ENCODE measurements at places on chromosomes 3 and 15. TPM values are rescaled to one million over a fixed set of nuclear protein-coding genes. Genes with fewer than 3 reads are reported as not detected.

C3orf20 gene
- 0.19 TPM for polyA plus RNA-seq

SLC6A1 gene
- polyA plus RNA-seq = 1.2 TPM

CLRN1 gene
- not detected for polyA plus RNA-seq

FYCO1 gene
- 19.1 TPM for polyA plus RNA-seq

GOLGA6D gene
- polyA plus RNA-seq = 0.38 TPM

EHHADH gene
- 31.3 TPM for polyA plus RNA-seq

ADAMTS17 gene
- 2.1 TPM for polyA plus RNA-seq

ZPLD1 gene
- polyA plus RNA-seq = 0.41 TPM

GOLGA8G gene
- not detected for polyA plus RNA-seq

ROBO2 gene
- 101 TPM for polyA plus RNA-seq

CRYBG3 gene
- polyA plus RNA-seq = 20.7 TPM

GRCh38 chr3:155102329-155102728, 22.2 kb downstream of the MME start:
- no peak for DNase-seq

DNA sequence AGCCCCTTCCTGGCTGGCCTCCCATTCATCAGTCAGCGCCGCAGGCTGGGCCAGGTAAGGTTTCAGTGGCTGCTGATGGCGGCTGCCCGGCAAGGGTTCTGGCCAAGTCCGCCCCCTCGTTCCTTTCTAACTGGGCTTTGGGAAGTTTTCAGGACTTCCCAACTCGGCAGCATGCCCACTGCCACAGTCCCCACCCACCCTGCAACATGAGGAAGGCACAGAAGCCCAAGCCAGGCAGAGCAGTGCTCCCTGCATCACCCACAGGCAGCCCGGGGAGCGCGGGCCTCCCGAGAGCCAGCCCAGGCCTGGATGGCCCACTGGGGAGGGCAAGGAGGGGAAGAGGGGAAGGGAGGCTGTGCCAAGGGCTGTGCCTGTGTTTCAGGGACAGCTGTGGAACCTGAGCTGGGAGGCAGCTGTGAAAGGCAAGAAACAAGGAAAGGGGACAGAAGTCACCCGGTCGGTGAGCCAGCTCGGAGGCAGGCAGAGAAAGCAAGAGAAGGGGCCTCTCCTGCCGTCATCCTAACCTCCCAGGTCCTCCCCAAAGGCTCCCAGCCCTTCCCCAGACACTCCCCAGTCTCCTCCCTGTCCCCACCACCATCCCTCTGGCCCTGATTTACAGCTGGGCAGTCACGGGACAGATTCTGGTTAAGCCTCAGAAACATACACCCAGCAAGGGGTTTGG, 73.9 kb downstream of the CPN2 start:
- peak; percentile 69 for DNase-seq

DNA sequence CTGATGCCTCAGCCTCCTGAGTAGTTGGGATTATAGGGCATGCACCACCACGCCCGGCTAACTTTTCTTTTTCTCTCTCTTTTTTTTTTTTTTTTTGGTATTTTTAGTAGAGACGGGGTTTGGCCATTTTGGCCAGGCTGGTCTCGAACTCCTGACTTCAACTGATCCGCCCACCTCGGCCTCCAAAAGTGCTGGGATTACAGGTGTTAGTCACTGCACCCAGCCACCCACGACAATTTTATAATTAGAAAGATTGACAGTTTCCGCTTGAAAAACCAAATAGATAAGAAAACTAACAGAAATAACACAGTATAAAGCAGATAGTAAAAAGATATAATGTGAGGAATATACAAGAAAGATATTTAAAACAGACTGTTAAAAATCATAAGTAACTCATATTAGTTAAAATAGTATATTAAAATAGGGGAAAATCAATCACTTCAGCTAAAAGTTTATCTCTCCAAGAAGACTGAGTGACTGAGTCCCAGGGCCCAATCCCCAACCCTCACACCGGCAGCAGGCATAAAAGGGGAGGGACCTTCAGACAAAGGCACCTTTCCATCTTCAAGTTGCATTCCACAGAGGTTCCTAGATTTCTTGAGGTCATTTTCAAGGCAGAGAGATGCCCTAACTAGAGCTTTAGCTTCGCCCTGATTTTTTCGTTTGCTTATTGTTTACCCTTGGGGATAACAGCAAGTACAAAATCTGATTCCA, 1.4 kb upstream of the WHAMM start:
- no peak for DNase-seq

DNA sequence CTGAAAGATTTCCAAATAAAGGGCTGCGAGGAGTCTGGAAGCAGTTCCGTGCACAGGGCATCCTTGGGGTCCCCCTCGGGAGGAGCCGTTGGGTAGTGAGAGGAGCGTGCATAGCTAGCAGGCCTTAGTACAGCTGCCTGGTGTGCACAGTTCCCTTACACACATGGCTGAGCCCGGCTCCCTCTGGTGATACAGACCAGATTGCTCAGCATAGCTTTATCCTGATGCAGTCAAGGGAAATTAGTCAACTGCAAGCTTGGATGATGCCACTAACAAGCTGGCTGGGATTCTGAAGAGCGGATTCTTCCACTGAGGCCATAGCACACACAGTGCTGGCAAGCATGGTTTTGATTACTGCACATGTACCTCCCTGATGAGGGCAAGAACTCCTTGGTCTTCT, 349.4 kb downstream of the LRTM1 start:
- DNase-seq = no peak

- no peak for DNase-seq
Observed at GRCh38 chr3:45781271-45781670, 15.1 kb downstream of the SLC6A20 start.

- DNase-seq = no peak
Observed at GRCh38 chr3:18965781-18966180, 182.5 kb upstream of the KCNH8 start.

DNA sequence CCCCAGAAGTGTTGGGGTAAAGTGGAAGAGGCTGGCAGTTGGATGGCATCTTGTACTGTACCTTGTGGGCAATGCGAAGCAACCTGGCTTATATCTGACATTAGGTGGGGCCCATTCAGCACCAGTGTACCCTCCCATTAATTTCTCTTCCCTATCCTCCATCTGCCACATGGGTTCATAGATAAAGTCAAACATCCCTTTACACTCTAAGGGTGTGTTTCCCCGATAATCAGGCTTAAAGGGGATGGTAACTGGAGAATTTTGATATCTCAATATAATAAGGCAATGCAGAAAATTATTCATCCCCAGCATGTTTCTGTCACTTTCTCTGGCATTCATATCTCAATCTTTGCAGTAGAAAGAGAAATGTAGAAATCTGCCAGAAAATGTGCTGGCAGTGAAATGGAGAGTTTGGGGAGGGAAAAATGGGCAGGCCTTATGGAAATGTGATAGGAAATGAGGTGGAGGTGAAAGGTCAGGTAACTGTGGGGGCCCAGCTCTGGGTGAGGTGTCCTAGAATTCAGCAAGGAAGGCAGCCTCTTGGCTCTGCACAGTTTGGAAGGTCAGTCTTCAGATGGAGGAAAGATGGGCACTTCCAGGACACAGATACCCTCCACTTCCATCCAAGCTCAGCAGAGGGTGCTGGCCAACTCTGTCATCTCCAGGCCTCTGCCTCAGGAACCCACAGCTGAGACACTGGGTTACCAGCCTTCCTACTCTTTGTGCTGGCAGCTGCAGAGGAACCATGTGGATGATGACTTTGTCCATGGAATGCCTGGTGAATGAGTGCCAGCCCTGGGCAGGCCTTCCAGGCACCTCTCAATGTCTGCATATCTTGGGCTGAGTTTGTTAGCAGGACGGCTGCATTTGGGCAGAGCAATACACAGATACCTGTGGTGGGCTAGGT, 325.9 kb upstream of the CTDSPL start:
- DNase-seq = no peak

DNA sequence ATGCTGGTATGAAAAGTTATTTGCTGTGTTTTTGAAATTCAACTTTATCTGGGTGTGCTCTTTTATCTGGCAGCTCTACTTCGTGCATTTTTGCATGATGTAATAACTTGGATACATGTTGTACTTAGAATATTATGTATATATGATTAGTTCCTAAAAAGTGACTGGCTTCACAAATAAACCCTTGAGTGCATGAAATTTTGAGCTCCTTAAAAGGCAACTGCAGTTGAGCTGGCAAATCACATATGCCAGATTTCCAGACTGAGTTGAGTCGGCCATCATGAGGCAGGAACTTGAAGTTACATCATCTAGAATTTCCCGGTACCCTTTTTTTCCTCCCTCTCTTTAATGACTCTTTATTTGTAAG, 162.5 kb downstream of the FNDC3B start:
- no peak for DNase-seq

DNA sequence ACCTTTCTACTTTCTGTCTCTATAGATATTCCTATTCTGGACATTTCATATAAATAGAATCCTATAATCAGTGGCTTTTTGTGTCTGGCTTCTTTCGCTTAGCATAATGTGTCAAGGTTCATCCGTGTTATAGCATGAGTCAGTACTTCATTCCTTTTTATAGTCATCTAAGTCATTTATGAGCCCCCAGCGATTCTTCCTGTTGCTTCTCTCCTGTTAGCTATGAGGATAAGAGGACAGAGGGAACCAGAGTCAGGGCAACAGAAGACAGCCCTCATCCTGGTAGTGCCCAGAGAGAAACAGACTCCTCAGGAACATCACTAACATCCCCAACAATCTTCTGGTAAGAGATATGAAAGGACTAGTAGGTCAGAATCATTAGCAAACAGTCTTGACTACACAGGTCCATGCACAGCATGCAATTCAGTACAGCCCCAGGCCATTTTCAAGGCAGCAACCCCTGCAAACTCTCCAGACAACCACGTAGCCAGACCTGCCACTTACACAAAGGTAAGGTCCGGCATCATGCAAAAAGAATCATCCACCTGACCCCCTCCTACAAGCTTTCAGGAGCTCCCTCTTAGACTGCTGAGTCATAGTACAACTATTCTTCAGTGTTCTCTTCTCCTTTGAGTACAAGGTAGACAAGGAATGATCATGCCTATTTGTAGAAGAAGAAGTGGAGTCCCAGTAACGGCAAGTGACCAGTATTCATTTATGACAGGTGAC, 91.5 kb downstream of the MYLK start:
- DNase-seq = no peak

DNA sequence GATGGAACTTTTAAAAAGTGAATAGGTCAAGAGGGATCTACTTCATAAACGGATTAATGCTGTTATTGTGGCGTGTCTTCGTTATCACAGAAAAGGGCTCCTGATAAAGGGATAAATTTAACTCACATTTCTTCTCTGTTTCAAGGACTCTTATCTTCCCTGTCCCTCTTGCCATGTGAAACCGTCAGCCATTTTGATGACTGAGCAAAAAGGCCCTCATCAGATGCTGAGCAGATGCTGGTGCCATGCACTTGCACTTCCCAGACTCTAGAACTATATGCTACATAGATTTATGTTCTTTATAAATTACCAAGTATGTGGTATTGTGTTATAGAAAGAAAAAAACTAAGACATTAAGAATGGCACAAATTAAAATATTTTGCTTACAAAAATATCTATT, 1011.8 kb upstream of the GBE1 start:
- no peak for DNase-seq

DNA sequence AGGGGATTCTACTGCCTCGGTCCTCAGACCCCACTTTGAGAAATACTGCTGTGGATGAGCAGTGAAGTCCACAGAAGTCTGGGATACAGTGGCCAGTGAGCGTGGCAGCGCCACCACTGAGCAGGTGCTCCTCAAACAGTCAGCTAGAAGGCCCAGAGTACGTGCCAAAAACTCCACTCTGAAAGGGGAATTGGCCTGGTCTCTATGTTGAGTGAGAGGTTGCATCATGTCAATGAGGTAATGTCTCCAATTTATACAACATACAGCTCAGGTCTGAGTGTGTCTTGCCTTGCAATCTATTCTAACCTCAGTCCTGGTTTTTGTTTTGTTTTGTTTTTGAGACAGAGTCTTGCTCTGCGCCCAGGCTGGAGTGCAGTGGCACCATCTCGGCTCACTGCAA, 53.3 kb upstream of the ETV5 start:
- DNase-seq = no peak

DNA sequence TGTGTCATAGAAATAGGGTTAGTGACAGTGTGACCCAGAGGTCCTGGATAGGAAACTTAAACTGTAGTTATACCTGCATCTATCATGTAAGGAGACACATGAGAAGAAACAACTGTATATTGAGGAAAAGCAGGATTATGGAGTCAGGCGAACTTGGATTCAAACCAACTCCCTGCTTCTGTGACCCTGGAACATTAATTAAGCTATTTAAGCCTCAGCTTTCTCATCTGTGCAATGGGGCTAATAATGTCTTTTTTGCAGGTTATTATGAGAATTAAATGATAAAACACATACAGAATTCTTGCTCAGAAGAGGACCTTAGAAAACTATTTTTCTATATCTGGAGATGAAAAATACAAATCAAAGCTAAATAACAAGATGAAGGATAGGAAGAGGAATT, 481.8 kb downstream of the MECOM start:
- DNase-seq = no peak

Data from renal pelvis (tissue), 12 donors.